ENCODE measurements at places on chromosomes 6 and 20.

DNA sequence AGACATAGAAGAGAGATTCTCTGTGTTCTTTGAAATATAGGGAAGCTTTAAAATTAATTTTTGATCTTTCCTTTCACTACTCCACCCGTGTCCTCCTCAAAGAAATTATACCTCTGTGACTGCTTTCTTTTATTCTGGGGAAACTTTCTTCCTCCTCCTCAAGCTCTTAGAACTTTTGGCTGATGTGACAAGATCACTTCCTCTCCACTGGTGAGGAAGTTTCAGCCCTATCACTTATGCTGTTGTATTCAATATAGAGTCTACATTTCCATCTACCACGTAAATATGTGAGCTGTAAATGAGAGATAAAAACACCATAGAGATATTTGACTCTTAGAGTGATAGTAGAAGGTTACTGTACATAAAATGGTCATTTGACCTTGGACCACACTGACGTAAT is 141.9 kb upstream of the SASH1 start:
- DNase-seq: no peak

DNA sequence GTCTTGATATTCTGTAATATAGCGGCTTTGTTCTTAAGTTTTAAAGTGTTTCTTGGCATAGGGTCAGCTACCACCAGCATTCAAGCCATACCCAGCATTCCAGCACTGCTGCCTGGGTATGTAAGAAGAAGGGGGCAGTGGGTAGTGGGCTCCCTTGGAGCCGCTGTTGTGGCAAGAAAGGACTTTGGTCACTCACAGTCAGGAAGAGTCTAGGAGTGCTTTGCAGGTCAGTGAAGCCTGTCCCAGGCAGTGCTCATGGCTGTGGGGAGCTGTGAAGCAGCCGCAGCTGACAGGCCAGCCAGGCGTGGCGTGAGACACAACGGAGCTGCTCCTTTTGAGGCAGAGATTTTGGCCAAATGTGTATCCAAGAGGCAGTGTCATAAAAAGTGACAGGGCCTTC is 512.0 kb downstream of the CDKAL1 start:
- DNase-seq: no peak

DNA sequence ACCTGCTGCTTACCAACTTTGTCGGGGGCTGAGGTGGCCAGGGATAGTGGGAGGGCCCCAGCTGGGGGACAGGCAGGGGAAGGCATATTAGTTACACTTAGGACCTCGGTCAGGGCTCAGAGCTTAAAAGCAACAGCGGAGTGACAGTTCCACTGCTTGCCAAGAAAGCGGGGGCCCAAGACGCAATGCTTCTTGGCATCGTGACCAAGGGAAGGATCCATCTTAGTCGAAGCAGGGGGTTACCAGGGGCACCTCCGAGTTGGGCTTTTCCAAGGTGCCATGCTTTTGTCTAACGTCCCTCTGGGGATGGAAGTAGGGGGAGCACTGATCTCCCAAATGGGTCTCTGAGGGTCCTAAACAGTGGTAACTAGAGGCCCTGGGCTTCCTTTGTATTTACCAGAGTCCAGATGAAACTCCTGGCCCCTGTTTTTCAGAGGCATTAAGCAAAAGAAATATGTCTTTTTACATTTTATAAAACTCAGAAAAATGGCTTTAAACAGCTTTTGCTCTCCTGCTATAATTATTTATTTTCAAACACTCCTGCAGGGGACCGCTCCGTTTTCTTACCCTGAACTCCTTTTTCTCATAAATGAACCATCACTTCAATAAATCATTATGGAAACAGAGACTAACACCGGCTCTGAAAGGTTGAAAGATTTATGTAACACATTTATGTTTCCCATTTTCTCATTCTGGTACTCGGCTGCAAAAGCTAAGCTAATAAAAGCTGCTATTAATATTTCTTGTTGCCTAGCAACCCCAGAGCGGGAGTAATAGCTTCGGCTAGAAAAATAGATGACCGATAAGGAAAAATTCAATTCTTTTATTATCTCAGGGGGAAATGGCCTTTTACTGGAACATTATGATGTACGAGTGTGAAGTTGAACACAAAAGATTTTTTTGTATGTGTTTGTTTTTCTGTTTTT is 100.4 kb downstream of the TOX2 start:
- no peak for DNase-seq

GRCh38 chr6:89862273-89862672 is 32.0 kb upstream of the GJA10 start:
- DNase-seq: no peak

DNA sequence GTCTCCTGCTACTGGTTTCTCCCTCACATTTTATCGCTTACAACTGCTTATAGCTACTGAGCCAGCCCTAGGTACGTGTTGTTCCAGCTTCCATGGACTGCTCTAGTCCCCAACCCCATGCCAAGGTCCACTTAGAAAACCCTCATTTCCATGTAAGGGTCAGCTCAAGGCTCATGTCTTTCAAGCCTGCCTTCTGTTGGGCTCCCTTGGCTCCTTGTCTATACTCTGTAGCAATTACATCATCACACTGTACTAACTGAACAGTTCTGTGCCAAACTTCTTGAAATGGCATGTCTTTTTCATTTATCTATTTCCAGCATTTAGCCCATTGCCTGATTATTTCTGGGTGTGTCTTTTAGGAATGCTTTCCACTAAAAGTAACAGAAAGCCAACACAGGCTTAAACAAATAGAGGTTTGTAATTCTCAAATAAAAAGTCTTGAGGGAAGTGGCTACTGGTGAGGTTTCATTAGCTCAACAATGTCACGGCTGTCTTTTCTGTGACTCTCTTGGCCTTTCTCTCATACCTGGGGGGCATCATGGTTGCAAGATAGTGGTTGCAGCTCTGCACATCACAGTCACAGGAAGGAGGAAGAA is 317.6 kb downstream of the TPBG start:
- no peak for DNase-seq

- no peak for DNase-seq
Observed at GRCh38 chr20:38144974-38145728, 19.9 kb downstream of the TGM2 start.

DNA sequence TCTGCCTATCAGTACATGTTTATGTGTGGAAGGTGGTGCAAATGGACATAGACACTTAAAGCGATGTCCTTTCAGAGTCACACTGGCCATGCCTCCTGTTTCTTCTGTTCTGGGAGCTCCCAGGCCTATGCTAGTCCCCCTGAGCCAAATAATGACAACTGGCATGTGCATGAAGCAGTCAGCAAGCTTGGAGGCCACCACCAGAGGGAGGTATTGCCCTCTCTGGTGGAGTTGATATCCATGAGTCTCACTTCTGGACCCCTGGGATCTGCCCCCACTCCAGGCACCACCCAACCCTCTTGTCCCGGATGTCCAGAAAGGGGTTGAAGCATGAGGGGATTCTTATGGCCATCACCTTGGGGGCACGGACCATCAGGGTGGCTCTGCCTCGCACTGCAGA is 172.2 kb downstream of the AIG1 start:
- no peak for DNase-seq

- no peak for DNase-seq
Observed at GRCh38 chr6:123159861-123160260, 163.8 kb downstream of the CLVS2 start.

- no peak for DNase-seq
Observed at GRCh38 chr20:688809-689212, 13.2 kb upstream of the SCRT2 start.

- DNase-seq: no peak
Observed at GRCh38 chr20:23476015-23476754, 14.7 kb upstream of the CST8 start.

- DNase-seq: no peak
Observed at GRCh38 chr6:142014515-142014914, 118.2 kb upstream of the GJE1 start.

DNA sequence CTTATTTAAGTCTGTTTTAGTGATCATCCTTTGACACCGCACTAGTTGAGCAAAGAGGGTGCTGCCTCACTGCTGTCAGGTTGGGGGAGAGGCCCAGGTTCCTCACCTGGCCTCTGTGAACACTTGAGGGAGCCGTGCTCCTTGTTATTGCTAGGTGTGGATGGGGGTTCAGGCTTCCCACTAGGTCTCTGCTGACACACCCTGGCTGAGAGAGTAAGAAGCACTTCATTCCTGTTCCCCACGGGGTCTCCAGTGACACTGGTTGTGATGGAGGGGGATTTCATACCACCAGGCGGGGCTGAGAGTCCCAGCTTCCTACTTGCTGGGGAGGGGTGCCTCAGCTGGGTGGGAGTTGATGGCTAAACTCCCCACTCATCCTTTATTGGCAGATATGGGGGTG is 11.1 kb upstream of the NOTCH4 start:
- no peak for DNase-seq

GRCh38 chr20:46085179-46085851 is 4.4 kb downstream of the NCOA5 start:
- no peak for DNase-seq

GRCh38 chr6:136415351-136416007 is 125.8 kb upstream of the BCLAF1 start:
- no peak for DNase-seq

DNA sequence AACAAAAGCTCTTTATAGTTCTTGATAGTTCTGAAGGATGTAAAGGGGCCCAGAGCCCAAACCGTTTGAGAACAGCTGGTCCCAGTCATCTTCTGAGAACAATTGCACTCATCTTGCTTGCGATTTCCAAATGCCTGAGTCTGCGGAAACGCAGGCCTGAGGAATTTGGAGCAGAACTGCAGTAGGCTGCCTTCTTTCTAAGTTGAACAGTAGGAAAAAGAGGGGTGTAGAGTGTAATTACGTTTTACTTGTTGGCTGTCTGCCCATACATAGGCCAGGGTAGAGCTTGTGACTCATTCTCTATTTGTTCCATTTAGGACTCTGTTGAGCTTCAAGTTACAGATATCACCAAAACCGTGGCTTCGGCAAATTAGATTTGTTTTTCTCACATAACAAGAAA is 42.0 kb upstream of the KIF16B start:
- no peak for DNase-seq

DNA sequence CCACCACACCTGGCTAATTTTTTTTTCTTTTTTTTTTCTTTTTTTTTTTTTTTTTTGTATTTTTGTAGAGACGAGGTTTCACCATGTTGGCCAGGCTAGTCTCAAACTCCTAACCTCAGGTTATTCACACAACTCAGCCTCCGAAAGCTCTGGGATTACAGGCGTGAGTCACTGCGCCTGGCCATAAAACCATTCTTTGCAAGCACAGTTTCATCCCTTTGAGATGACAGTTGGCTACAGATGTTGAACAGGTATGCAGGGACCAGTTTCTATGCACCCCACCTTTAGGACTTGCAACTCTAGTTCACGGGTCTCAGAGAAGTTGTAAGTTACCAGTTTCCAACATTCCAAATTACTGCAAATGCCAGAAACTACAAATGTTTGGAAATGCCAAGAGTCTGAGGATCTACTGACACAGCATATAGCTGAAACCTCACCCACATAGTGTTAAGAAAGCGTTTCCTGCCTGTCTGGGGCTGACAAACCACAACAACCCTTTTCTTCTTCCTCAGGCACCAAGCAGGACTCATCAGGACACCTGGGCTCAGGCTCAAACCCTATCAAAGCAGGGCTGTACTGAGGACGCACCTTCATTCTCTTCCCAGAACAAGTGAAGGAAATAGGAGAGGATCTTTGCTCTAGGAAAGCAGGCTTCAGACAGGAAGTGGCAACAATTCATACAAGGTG is 22.9 kb downstream of the ARHGAP18 start:
- DNase-seq: no peak

GRCh38 chr6:43220439-43220951 is 8.8 kb downstream of the DNPH1 start:
- DNase-seq: no peak

GRCh38 chr20:23419995-23420901 is 1.0 kb downstream of the NAPB start:
- DNase-seq: no peak

DNA sequence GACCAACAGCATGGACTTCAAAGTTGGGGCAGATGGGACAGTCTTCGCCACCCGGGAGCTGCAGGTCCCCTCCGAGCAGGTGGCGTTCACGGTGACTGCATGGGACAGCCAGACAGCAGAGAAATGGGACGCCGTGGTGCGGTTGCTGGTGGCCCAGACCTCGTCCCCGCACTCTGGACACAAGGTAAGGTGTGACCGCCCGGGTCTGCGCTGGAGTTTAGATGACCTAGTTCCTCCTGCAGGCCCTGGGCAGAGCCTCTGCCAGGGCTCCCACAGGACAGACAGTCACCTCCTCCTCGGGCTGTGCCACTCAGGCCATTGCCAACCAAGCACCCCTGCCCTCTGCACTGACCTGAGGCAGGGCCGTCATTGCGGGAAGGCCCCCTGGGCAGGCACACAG is 322.1 kb downstream of the TAF4 start:
- DNase-seq: no peak

- DNase-seq: no peak
Observed at GRCh38 chr20:61967300-61967699, 98.4 kb downstream of the TAF4 start.

DNA sequence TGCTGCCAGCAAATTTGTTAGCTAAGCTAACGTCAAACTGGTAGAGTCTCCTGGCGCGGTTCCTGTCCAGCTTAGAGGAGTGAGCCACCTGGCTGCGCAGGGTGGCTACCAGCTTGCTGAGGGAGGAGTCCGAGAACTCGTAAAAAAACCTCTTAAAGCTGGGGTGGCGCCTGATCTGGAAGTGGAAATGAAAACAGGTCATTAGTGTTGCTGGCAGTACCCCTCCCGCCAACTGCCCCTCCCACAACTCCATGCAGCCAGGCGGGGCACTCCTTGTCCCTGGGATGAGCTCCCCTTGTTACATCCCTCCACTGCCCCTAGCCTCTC is 17.3 kb downstream of the BNIP5 start:
- no peak for DNase-seq

DNA sequence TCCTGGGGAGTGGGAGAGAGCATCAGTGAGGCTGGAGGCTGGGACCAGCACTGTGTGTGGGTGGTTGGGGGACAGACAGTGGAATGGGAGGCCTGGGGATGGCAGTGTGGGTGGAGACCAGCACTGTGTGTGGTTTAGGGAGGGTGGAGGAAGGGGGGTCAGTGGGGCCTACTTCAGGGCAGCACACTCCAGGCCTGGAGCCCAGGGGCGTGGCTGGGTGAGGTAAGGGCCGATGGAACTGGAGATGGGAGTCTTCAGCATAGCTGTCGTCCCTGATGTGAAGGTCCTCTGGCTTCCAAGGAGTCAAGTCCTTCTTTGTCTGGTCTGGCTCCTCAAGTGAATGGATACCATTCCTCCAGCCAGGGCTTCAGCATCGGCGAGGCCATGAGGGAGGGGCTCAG is 18.6 kb downstream of the KCNK17 start:
- DNase-seq: no peak

- DNase-seq: no peak
Observed at GRCh38 chr6:125231574-125232343, 70.0 kb downstream of the HDDC2 start.

Data from cortex of kidney (tissue), 1 donor.